Mucosa of gallbladder (tissue), 1 donor: ENCODE measurements at places on chromosomes 3 and 15. TPM values are rescaled to one million over a fixed set of nuclear protein-coding genes. Genes with fewer than 3 reads are reported as not detected.

DNA sequence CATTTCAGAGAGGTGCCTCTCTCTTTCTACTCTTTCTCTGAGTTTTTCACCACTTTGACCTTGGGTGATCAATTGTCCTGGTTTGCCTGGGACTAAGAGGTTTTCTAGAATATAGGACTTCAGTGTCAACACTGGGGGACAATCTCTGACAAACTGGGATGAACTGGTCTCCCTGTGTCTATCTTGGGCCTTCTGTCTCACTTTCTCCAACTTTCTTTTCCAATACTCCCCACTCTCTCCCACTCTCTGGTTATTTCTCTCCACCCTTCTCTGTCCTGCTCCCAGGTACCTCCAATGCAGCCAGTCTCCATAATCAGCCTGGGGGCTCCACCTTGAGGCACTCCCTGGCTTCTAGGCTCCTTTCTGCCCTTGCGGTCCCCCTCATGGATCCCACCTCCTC is 4.7 kb upstream of the ITGA11 start:
- no peak for DNase-seq

GRCh38 chr3:138474163-138474562 is 39.7 kb downstream of the ESYT3 start:
- DNase-seq, result no peak

DNA sequence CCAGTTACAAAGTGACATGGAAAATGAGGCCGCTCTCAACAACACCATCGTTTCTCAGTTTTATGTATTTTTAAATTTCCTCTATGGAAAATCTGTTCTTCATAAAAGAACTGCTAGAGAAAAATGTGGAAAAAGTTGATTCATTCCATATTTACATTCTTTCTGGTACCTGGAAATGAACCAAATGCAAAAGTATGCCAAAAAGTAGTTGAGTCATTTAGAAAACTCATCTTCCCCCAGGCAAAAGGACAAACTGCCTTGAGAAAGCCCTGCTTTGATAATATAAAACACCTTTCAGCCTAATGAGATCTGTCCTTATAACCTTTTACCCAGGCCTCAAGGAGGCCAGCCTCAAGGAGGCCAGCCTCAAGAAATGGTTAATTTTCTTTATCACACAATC is 283.0 kb upstream of the VEPH1 start:
- DNase-seq, result no peak

- DNase-seq, result no peak
Observed at GRCh38 chr3:162601101-162601670, 1104.6 kb downstream of the OTOL1 start.

DNA sequence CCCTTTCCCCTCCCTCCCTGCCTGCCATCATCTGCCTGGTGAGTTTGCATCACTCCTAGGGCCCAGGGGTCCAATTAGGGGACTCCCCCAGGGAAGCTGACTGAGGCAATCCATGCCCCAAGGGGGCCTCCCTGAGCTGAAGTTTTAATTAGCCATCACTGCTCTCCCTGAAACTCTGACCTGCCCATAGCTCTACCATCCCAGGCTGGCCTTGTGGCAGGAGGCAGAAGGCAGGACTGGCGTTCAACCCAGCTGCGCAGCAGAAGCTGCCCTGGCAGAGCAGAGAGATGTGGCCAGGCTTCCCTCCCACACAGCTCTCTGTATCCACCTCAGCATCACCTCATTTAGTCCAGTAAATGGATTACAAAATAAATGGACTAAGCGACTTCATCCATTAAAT is 7.7 kb upstream of the C15orf39 start:
- DNase-seq, result no peak

BBS4 gene
- 16.1 TPM for total RNA-seq

CLK3 gene
- 95.0 TPM for total RNA-seq

HIGD2B gene
- total RNA-seq, result not detected
